AG09319 (cell line): ENCODE measurements at places on chromosomes 2 and 18.

DNA sequence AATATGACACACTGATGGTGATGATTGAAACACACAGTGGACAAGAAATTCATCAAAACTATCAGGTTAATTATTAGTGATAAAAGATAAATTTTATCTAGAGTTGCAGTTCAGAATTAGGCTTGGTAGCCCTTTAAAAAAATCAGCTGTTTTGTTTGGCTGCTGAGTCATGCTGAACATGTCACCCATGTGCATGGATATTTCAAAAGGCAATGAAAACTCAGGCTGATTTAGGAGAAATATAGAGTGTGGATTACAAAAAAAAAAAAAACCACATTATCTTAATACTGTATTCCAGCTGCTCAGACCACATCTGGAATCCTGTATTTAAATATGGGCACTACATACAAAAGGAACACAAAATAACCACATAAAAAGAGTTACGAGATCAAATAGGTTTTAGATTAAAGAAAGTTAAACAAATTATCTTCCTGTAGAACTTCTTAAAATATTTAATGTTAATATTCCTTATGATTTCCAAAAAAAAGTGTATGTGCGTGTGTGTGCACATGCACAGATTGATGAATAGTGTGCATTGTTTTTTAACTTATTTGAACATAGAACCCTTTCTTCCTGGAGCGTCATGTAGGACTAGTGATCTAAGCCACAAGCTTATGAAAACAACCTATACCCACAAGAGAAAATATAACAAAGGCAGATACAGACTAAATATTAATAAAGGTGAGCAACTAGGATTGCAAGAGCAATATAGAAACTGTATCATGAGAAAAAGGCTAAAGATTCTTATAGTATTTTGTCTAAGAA lies 186.2 kb downstream of the STK39 start:
- DNase-seq: peak; percentile 5

- no peak for DNase-seq
Observed at GRCh38 chr2:43202289-43202688, 24.1 kb downstream of the ZFP36L2 start.

DNA sequence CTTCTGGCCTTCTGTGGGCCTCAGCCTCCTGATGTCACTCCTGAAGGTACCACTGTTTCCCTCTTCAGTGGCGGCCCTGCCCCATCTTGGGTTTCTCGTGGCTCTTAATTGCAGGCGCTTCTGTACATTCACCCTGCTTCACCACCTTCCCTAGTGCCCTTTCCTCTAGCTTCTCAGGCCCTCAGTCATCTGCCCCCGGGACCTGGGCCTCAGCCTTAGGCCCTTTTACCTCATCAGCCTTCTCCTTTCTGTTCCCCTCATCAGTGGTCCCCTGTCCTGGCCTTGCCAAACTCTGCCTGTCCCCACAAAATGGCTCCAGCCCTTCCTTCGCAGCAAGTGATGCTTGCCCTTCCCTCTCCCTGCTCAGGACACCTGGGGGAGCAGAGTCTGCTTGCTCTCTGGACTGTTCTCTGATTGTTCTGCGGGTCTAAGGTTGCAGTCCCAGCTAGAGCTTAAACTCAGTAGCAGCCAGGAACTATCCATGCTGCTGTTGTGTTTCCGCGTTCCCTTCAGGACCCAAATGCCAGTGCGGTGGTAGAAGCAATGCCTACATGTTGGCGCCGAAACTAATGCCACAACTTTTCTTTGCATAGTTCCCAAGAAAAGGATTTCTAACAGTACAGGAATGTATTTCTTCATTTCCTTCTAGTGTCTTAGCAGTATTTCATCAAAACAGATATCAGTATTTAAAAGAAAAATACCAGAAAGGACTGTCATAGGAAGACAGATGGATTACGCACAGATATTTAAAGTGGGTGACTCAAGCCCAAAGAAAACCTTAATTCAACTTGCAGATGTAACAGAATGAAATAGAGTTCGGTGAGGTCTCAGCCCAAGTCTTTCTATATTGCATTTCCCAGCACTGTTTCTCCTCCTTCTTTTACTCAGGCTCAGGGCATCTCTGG lies 7.5 kb downstream of the ASB1 start:
- peak; percentile 70 for DNase-seq

DNA sequence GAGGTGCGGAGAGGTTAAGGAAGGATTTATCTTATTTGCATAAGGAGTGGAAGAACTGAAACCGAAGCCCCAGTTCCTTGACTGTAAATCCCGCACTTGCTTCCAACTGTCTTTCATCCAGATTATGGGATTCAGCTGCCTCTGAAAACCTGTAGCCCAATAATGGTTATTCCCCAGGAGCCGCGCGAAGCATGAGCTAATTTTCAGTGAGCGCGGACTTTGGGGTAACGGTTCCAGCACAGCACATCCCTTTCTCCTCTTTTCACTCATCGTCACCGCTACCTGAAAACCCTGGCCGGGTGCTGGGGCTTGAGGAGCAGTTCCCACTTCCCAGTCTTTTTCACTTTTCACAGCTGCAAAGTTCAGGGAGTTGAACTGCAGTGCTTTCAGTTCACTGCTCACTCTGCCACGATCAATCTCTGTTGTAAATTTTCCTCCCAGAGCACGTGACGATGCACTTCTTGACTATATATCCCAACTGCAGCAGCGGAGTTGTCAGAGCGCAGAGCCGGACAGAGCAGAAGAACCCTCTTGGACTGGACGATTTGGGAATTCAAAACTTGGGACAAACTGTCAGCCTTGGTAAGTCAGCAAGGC lies at the start of gene KCNE4:
Gene KCNE4 (plus strand): TSS at position 498 of the 597 bp plus-strand sequence. CDS start 641 bp downstream, outside the sequence.
- no peak for DNase-seq

GRCh38 chr2:46831051-46831868 lies 84.3 kb downstream of the MCFD2 start:
- no peak for DNase-seq

- DNase-seq: no peak
Observed at GRCh38 chr2:27916293-27916995, 25.9 kb downstream of the BABAM2 start.

- no peak for DNase-seq
Observed at GRCh38 chr2:121699421-121700333, 37.0 kb downstream of the NIFK start.

GRCh38 chr2:206713746-206714145 lies 4.5 kb downstream of the DYTN start:
- DNase-seq: no peak

DNA sequence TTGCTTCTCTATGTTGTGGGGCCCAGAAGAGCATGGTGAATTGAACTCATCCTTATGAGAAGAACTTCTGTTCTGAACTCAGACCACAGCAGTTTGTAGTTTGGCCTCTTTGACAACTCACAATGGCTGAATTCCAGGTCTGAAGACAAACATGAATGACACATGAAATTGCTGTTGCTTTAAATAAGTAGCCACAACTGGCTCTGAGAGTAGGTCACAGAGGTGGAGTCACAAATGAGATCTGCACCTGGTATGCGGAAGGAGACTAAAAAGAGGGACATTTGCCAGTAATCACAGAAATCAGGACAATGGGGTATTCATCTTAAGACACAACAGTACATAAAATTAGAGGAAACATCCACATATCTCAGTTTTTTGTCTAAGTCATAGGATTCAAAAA lies 290.3 kb upstream of the MMADHC start:
- DNase-seq: no peak

GRCh38 chr2:119126650-119127049 lies 31.9 kb downstream of the C1QL2 start:
- DNase-seq: no peak

- DNase-seq: no peak
Observed at GRCh38 chr2:86695053-86695691, 24.9 kb upstream of the RMND5A start.

GRCh38 chr2:203692031-203692710 lies 14.3 kb upstream of the CD28 start:
- no peak for DNase-seq

DNA sequence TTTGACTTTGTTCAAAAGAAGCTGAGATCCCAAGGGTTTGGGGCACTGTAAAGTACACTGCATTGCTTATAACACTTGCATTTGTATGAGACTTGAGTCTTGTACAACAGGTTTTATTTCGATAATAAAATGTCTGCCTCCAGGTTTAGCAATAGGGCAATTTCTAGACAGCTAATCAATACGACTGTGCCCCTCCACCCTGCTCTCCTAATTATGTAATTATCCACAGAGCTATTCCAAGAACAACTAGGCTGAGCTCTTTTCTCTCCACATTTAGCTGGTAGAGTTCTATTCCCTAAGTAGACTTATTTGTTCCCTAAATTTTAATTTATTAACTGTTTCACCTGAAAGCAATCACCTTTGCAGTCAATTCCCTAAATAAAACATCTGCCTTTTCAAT lies 52.9 kb upstream of the LINC00305 start:
- no peak for DNase-seq
